GM12865 (cell line): ENCODE measurements at places on chromosomes 7 and 10.

DNA sequence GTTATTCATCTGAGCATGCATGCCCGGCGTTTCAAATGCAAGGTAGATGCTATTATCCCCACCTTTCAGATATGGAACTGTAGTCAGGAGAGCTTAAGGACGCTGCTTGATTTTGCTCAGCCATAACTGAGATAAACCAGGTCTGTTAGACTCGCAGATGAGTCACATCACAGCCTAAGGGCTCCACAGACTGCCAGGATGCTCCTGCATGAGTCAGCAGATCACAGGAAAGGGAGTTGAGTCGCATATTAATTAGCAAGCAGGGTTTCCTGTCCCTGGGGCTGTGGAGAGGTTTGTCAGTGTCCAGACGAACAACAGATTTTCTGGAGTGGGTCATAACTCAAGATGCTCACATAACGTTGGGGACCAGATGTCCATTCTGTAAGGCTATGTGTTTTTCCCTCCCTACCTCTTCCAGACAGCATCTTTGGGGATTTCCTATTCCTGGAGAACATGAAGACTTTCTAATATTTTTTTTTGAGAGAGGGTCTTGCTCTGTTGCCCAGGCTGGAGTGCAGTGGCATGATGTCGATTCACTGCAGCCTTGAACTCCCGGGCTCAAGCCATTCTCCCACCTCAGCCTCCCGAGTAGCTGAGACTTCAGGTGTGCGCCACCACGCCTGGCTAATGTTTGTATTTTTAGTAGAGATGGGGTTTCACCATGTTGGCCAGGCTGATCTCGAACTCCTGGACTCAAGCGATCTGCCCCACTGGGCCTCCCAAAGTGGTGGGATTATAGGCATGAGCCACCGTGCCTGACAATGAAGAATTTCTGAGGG lies 36.7 kb downstream of the PFKFB3 start:
- DNase-seq: peak; percentile 54

DNA sequence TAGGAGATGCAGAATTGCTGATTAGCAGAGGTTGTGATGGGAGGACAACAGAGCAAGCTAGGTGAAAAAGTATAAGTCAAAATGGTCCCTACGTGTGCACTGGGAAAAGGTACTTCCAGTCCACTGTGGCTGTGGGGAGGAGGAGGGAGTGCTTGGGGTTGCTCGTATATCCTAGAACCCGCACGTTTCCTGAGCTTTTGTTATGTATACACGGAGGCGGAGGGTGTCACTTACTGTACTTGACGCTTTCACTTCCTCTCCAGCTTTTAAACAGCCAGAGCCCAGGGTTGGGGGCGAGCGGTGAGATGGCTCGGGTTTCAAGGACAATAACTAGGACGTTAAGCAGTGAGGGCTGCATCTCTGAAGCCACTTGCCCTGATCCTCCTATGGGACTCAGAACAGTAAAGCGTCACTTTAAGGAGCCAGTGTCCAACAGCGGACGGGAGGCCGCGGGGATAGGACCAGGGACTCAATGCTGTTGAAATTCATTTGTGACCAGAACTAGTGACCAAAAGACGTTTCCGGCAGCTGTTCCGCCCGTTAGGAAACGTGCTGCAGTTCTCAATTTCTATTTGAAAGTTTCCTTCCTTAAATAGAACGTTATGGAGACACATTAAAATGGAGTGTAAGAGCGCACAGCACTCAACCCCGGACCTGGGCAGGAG lies 985 bp upstream of the ETV1 start:
- DNase-seq: peak; percentile 40

GRCh38 chr7:100063376-100063775 lies 13.8 kb downstream of the ZSCAN21 start:
- DNase-seq: no peak

DNA sequence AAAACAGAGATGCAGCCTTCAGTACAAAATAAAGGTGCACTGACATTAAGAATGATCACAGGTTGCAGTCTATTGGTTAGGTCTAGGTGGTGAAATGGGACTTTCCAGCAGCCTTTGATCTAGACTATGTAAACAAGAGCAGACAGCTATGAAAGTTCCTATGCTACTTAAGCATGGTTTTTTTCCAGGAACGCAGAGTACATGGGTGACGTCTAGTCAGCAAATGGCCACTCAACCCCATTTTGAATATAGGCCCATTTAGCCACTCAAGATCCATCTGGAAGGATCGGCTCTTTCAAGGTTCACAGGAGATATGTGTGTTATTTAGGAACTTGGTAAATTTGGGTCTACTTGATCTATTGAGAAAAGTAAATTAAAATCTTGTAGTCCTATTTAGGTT lies 1424.6 kb upstream of the LRRTM3 start:
- DNase-seq: peak; percentile 67

DNA sequence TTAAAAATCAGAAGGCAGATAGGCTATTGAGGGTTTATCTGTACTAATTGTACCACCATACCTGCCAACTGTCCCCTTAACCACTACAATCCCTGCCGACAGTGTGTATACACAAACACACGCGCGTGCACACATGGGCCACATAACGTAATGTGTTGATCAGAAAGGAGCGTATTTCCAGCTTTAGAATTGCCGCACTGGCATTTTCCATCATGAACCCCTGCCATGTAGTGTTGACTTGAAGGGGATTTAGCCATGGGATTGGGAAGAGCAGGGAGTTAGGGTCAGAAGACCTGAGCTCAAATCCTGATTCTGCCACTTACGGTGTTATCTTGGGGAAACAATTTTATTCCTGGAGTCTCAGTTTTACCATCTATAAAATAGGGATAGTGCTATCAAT lies 158.9 kb downstream of the TCF7L2 start:
- no peak for DNase-seq

GRCh38 chr10:62817121-62817765 lies 1.1 kb upstream of the EGR2 start:
- no peak for DNase-seq

DNA sequence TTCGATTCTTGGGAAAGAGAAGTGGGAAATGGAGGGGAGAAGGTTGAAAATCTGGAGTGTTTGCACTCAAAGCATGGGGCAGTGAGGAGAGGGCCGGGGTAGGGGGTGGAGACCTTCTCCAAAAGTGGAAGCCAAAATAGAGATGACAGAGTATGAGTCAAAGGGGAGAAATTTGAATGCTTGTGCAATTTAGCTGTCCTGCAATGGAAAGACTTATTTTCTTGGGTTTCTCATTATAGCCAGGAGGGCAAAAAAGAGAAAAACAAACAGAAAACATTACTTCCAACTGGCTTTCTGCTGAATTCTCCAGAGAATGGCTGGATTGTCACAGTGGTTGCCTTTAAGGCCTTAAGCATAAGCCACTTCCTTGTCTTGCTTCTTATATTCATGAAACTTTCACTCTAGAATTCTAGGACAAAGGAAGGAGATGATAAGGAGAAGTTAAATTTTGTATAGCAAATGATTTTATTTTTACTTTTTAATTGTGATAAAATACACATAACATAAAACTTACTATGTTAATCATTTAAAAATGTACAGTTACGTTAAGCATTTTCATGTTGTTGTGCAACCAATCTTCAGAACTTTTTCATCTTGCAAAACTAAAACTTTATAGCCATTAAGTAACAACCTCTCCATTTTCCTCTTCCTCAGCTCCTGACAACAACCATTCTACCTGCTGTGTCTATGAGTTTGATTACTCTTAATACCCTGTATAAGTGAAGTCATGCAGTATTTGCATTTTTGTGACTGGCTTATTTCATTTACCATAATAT lies 100.2 kb downstream of the GPR85 start:
- DNase-seq: no peak

DNA sequence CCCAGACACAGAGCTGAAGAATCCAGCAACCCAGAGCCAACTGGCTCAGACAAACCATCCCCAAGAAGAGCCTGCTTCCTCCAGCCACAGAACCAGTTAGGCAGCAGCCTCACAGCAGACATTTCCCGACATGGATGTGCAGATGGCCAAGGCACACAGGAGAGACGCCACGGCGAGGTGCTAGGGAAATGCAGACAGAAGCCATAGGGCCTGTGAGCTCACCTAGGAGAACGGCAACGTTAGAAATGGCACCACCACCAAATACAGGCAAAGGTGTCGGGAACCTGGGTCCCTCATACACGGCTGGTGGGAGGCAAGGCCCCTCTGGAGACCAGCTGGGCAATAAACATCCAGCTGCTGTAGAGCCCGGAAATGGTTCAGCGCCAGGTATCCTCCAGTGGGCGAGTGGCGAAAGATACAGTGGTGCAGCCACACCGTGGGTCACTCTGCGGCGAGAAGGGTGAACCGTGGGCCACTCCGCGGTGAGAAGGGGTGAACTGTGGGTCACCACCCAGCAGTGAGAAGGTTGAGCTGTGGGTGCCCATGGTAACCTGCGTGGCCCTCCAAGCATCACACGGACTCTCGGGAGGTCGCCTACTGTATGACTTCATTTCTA lies 31.2 kb downstream of the JAKMIP3 start:
- no peak for DNase-seq

DNA sequence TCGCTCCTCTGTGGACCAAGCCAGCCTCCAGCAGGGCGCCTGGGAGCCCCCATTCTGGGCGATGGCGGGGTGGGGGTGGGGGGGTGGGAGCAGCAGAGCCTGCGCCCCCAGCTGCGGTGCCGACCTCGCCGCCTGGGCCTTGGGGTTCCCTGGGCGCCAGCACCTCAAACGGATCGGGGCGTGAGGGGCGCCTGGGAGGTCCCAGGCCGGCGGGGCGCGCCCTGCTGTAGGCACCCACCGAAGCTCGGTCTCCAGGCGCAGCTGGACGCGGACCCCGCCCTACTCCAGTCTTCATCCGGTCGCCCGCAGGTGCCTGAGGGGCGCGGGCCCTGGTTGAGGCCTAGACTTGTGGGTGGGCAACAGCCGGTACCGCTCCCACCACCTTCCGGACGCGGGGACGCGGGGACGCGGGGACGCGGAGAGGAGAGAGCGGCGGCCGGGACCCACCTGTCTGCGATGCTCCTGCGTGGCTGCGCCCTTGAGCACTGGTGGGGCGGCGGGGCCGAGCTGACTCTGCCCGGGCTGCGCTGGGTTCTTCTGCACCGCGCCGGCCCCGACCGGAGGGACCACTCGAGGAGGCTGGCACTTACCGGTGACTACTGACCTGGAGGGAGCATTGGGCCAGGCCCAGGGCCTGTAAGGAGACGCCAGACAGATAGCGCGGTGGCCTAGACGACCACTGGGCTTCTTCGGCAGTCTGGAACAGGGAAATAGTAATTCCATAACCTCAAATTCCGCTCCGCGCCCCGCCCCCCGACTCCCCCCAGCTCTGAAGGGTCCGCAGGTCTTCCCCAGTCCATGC lies 5.5 kb upstream of the KCP start:
- DNase-seq: no peak

- DNase-seq: no peak
Observed at GRCh38 chr7:85520175-85520574, 333.3 kb upstream of the SEMA3D start.

DNA sequence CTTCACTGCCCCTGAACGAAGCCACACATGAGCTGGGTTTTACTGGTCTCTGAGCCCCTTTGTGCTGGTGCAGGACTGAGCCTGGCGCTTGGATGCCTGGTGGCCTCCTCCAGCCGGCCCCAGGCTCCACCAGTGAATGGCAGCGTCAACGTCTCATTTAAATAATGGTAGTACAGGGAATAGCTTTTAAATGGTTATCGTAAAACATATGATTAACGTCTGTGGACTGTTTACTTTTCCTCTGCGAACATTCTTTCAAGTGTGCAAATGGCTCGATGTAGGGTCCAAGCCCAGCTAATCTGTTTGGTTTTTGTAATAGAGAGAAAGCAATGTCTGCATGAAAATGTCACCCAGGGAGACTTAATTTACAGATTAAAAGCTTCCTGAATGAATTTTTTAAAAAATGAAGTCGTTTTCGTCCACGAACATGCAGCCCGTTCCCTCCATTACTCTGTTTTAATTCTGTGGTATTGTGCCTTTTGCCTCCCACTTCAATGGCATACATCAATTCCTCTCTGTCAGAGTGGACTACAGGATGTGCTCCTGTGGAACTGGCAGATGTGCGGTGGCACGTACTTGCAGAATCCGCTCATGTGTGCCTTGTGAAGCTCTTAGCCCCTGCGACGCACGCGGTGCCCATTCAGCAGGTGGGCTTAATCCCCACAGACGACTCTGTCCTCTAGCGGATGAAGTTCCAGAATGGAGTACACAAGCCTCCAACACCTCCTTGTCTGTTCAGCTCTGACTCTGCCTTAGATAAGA lies 192.7 kb downstream of the TCF7L2 start:
- no peak for DNase-seq

GRCh38 chr7:70132852-70133690 lies 534.8 kb downstream of the AUTS2 start:
- no peak for DNase-seq

- no peak for DNase-seq
Observed at GRCh38 chr10:99930731-99931550, 78.8 kb downstream of the DNMBP start.

DNA sequence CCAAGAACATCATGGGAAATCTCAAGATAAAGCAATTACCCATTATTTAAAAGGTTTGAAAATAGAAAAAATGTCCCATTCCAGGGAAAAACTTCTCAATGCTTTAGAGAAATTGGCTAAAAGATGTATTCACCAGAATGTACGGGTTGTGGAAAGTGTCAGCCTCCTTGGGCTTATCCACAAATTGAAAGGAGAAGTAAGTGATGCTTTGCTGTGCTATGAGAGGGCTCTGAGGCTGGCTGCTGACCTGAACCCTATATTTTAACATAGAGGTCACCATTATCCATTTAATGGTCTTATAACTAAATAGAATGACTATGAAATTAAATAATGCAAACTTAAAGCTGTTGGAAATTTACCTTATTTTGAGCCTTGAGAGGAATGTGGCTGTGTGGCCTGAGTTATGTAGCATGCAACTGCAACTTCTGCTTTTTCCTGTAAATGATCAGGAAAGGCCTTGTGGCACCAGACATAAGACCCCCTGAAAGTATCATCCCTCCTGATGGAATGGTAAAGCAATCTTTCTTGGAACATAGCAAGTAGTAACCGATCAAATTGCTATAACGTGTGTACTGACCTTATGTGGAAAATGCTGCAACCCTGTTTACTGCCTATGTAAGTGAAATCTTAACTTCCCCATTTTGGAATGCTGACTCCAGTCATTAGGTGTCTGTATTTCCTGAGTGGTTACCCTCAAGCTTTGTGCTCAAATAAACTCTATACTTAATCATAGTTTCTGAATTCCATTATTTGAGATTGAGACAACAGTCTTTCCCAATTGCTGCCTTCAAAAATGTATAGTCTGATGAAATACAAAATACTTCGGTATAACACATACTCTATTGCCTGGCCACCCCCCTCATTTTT lies 6.9 kb downstream of the IFIT1B start:
- no peak for DNase-seq

GRCh38 chr7:7550663-7551062 lies 15.0 kb upstream of the COL28A1 start:
- DNase-seq: no peak

- DNase-seq: peak; percentile 19
Observed at GRCh38 chr7:86790383-86790782, 146.7 kb downstream of the GRM3 start.

GRCh38 chr7:111752022-111752582 lies 189.8 kb upstream of the IMMP2L start:
- DNase-seq: peak; percentile 69
